NCI-H1694 (cell line): ENCODE measurements at places on chromosomes 2 and 18.

GRCh38 chr2:130912471-130912870, 75.8 kb downstream of the ARHGEF4 start:
- DNase-seq: no peak

- no peak for DNase-seq
Observed at GRCh38 chr2:3739313-3739712, 35.9 kb downstream of the DCDC2C start.

GRCh38 chr2:74101574-74102300, 46.0 kb downstream of the BOLA3 start:
- no peak for DNase-seq

- DNase-seq: no peak
Observed at GRCh38 chr2:22518641-22519040, 866.3 kb upstream of the KLHL29 start.

- no peak for DNase-seq
Observed at GRCh38 chr2:117086943-117087250, 727.6 kb upstream of the DDX18 start.

DNA sequence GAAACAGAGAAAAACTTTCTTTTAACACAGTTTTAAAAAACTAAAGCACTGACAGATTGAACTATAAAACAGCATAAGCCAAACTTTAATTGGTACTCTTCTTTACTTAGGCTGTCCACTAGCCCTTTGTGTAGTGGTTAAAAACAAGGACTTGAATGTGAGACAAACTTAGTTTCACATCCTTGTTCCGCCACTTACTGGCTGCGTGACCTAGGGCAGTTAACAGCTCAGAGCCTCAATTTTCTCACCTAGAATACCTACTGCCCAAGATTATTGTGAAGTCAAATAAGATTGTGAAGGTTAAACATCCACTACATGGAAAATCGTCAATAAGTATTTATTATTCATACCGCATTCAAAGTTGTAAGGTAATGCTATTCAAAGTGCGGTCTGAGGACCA, 2.0 kb downstream of the WDR35 start:
- no peak for DNase-seq

DNA sequence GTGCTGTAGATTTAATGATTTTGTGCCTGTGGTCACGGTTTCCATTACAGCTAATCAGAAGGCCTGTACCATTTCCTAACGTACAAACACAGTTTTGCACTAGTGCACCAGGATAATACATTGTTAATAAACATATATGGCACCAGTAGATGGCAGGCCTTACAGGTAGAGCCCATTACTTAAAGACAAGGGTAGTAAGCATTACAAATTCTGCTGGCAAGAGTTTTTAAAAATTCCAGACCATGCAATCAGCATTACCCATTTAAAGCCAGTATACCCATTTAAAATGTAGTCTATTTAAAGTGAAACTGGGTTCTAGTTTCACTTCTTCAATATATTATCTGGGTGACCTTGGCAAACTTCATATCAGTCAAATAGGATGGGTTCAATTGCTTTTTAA, 224.2 kb downstream of the NUP35 start:
- DNase-seq: no peak

DNA sequence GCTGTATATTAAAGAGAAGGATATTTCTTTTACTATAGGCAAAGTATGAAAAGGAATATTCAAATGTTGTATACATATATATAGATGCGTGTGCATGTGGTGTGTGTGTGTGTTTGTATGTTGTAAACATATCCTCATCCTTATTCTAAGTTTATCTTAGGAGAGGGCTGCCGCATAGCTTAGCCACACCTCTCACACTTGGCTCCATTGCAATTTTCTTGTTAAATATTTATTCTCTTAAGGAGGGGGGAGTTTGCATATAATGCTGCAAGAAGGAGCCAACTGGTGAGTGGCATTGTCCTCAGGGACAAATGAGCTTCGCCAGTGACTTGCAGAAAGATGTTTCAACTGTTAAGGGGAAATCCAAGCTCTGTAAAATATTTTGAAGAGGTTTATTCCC, 360.1 kb upstream of the RND3 start:
- DNase-seq: no peak
